Activated T-helper 2 cell treated with anti-CD3 and anti-CD28 coated beads, Interferon-gamma antibody, Interleukin-2, Interleukin-4, amounts not matched to agents 10 μg/mL and 5 μg/mL and 100 μg/mL, durations not matched to agents 14 hours and 24 hours and 36 hours (primary cell): ENCODE measurements at places on chromosomes 12 and 14. TPM values are rescaled to one million over a fixed set of nuclear protein-coding genes. Genes with fewer than 3 reads are reported as not detected.

GRCh38 chr14:24182110-24182882, 6.3 kb downstream of the IPO4 start:
- no peak for DNase-seq

Gene PGF
- total RNA-seq = 0.34 and 0.39 TPM in 2 replicates

DNA sequence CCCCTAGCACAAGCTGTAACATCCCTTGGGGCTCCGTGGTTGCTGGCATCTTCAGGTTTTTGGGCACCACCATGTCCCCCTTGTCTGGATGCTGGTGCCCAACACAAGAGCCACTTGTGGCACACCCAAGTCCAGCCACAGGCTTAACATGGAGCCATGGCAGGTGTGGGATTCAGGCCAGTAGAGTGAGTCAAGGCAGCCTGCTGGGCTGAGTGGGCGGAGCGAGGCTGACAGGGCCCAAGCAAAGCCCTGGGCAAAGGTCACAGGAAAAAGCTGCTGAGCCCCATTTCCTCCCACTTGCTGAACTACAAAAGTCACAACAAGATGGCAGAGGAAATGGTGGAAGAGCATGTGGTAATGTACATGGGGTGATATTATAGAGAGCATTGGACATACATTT, 950.7 kb upstream of the FLRT2 start:
- no peak for DNase-seq

GRCh38 chr12:92156704-92157395, 11.2 kb upstream of the BTG1 start:
- no peak for DNase-seq

- no peak for DNase-seq
Observed at GRCh38 chr12:10615532-10615931, 2.1 kb upstream of the MAGOHB start.
